ENCODE measurements at places on chromosomes 2 and 18.

GRCh38 chr2:21571686-21572085 lies 447.9 kb downstream of the TDRD15 start:
- DNase-seq, result no peak

GRCh38 chr2:230472621-230473018 lies 56.6 kb downstream of the SP100 start:
- DNase-seq, result no peak

DNA sequence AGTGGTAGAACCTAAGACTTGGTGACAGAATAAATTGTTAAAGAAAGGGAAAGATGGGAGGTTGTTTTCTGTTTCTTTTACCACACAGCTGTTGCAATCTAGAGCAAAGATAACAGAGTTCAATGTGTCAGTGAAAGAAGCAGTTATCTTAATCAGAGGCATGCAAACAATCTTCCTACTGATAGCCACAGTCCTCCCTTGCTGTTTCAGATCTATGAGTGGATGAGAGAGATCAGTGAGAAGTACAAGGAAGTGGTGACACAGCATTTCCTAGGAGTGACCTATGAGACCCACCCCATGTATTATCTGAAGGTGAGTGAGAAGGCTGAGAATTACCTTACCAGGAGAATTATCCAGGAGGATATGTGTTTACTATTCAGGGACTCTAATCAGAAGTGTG lies 15.9 kb downstream of the CPO start:
- no peak for DNase-seq

- DNase-seq, result no peak
Observed at GRCh38 chr2:22748909-22749308, 636.1 kb upstream of the KLHL29 start.

DNA sequence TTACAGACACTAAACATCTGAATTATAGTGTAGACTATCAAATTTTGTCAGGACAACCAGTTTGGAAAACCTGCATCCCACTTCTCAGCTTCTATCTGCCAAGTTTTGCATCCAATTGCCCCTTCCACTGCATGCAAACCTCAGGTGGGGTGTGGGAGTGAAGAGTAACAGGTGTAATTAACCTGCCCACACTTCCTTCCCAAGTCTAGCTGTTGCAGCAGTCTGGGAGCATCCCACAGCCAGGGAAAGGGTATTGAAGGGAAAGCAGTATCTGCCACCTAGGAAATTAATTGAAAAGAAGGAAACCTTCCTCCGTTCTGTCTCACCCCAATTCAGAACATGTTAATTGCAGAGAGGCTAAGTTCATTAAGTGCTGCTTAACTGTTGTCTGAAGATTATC lies 189.9 kb downstream of the NCKAP5 start:
- DNase-seq, result no peak

- DNase-seq, result no peak
Observed at GRCh38 chr2:55431982-55432627, 12.4 kb upstream of the CCDC88A start.

- DNase-seq, result no peak
Observed at GRCh38 chr2:135985826-135986393, 484 bp upstream of the DARS1 start.

GRCh38 chr2:218991674-218992168 lies 1.5 kb downstream of the CRYBA2 start:
- DNase-seq, result no peak

GRCh38 chr2:138610201-138610953 lies 108.8 kb downstream of the SPOPL start:
- DNase-seq, result no peak

DNA sequence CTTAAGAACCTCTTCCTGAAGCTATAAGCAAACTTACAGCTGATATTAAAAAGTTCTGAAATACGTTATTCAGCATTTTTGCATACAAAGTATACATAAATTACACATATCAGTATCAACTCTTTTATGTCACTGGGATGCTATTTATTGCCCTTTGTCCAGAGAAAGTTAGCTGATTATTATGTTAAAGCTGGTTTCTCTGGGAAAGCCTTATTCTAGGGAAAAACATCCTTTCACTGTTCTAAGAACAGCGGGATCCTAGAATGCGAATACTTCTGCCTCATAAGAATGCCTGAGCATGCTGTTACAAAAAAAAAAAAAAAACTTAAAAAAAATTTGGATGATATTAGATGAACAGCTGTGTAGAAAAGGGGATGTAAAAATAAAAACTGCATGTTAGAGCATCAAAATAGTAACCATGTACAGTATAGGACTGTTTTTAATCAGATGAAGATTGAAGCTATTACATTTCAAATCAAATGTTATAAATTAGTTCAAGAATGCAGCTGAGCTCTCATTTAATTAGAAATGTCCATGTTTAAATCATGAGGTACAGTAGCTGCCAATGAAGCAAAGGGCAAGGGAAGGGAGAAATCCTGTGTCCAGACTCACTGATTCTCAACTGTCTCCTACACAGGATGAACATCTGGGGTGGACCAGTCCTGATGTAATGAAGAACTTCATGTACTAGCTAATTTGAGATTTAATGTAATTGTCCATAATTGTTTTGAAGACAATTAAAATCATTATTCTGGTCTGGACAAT lies 8.2 kb downstream of the FTCDNL1 start:
- DNase-seq, result no peak

DNA sequence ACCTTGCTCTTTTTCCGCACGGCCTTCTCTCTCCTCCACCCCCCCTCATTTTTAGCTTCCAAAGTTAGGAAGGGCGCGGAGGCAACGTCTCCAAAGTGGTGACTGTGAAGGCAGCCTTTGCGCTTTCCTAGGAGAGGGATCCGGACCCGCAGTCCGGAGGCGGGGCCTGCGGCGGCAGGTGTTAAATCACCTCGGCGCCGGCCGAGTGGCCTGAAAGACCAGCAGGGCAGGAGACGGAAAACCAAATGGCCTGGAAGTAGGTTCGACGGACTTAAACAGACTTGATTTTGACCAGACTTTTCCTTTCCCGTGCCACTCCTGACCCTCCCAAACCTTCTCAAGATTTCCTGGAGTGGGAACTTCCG lies 615 bp downstream of the GORASP2 start:
- no peak for DNase-seq

GRCh38 chr2:19993731-19994130 lies 3.8 kb upstream of the WDR35 start:
- no peak for DNase-seq

DNA sequence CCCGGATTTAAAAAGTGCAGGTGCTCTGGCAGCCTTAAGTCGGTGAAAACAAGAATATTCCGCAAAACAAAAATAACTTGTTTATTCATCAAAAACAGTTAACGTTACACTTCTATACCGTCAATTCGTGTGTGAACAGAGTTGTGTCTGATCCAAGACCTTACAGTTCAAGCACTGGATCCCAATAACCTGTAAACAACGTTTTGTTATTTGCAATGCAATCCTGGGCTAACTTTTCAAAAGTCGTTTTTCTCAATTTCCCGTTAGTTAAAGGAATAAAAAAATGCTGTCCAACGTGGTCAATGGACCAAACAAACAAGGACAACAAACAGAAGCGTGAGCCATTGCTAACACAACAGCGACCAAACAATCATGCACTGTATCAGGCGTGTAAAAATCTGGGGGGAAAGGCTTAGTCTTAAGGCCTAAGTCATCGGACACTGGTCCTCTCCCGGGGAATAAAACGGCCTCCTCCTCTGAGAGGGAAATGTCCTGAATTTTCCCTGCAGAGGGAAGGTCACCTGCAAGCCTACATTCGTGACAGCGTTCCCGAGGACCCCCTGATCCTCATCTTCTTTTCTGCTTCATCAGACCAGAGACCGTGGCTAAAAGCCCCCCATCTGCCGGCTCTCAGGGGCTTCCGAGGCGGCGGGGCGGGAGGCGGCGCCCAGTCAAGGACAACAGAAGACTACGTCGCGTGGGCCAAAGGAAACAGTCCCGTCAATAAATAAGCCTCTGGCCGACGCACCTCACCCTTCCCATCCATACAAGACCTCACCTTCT lies 490 bp downstream of the NDUFS1 start:
- no peak for DNase-seq

GRCh38 chr2:31558401-31559295 lies 22.1 kb downstream of the SRD5A2 start:
- DNase-seq, result no peak

- DNase-seq, result no peak
Observed at GRCh38 chr2:217353591-217353990, 493.7 kb upstream of the TNP1 start.

DNA sequence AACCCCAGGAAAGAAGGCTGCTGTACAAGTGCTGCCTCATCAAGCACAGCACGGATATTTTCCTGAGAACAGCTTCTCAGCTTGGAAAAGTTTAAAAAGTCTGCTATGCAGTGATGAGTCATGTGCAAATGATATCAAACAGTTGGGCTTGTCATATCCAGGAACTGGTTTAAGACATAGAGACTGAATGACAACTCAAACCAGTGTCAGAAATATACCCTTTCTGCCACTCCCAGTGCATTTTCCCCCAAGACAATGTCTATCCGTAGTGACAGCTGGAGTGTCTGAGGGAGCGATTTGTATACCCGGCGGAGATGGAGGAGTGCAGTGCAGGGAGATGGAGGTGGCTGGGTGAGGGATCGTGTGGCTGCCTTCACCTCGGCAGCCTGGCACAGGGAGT lies 28.2 kb downstream of the SOX11 start:
- DNase-seq, result peak; percentile 40

DNA sequence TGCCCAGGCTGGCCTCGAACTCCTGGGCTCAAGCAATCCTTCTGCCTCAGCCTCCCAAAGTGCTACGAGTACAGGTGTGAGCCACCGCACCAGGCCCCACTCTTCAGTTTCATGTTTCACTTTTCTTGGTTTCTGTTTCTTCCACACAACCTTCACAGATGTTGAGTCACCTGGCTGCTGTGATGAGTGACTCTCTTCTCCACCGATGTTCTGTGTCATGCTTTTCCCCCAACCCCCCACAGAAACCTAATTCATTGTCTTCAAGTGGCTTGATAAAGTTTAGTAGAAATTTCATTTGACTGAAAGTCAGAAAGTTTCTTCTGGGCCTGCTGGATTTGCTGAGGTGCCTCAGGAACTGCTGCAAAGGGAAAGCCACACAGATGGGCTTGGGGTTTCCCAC lies 78.5 kb downstream of the SPHKAP start:
- DNase-seq, result no peak

DNA sequence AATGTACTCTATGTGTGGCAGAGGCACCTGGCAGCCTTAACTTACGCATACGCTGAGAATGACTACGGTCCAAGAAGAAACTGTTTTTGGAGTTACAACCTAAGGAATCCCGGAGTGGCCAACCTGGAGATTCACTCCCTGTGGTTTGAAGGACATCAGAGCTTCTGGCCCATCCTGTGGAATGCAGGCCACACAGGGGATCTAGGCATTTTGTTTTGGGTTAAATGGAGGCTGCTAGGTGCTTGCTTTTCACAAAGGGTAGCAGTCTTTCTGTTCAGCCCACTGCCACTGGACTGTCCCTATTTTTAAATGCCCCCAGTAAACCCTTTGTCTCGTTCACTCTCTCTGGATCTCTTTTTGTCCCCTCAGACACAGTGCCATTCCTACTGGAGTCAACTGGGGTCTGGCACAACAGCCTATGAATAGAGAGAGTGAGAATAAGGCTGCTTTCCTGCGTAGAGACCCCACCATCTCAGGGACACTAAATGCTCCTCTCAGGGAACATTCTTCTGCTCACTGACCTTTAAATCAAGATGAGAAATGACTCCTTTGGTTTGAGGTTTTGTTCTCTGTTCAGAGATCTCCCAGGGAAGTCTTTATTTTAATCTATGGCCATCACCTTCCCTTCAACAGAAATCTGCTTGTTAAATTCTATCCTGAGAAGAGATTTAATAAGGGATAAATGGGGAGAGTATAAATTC lies 124.9 kb downstream of the B3GNT2 start:
- peak; percentile 27 for DNase-seq

DNA sequence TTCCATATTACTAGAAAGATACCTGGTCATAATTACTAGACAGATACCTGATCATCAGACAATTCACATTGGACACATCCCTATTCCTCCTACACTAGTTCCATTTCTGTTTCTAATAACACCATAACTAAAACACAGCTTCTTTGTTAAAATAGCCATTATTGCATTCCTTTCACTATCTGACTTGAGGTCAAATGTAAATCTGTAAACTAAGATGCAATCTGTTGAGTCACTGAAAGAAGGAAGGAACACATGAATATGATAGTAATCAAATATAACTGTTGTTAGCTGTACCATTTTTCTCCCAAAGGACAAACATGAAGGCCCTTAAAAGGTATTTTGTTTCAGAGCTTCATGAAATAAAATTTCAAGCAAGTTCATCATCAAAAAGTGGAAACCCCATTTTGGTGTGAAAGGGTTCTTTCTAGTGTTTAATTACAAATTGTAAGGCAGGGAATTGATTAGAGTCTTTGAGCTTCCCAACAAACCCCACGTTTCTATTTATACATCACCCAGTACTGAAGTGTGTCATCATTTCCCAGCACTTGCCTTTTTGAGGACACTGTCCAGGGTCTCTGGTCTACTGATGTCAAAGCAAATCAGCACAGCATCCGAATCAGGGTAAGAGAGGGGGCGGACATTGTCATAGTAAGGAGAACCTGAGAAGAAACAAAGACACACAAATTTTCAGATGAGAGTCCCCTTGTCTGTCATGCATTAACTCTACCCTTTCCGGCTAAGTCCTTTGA lies 13.0 kb downstream of the RND3 start:
- no peak for DNase-seq
